ENCODE measurements at places on chromosomes 7 and 10.

- peak; percentile 93 for DNase-seq
These were observed 18.4 kb upstream of the PDGFA start for GRCh38 chr7:537911-538634.

DNA sequence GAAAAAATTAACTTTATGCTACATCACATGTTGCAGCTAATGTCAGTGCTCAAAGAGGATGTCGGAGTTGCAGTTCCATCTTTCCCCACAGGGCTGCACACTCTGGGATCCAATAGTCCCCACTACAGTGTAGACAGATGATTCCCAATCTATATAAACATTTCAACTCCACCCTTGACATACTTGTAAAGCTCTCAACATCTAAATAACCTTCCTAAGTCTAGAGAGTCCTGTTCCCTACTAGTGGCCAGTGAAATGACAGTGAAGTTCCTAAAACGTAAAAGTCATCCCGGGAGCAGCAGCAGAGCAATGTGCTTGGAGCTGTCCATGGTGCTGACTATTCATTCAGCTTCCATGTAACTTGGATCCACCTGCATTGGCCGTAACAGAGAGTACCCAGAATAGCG lies 145.1 kb downstream of the GRM8 start:
- DNase-seq, result peak; percentile 88

DNA sequence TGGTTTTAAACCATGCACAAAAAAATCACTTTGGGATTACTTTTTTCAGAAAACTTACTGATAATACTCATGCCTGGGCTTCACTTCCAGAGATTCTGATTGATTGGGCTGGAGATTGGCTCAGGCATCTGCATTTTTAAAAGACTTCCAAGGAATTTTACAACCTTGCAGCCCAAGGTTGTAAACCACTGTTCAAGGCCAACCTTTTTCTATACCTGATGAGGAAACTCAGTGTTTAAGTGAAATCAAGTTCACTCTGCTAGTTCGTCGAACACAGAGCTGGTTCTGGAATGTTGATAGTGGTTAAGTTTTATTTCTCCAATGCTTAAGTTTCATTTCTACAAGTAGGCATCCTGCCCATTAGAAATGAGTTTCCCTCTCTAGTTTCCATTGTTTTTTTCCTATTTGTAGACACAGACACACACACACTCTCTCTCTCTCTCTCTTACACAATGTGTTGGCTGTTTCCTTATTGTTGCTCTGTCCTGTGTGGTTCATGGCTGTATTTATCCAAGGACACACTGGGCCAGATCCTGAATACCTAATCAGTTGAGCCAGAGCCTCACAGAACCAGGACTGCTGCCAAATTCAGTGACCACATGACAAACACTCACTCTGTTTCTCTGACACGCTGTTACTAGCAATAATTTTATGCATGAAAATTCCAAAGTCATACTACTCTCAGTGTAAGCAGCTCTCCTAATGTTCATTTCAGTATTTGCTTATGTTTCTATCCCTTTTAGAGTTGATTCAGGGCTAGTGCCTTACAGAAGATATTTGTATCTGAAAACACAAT lies 3.7 kb upstream of the IFIT1B start:
- peak; percentile 92 for DNase-seq

DNA sequence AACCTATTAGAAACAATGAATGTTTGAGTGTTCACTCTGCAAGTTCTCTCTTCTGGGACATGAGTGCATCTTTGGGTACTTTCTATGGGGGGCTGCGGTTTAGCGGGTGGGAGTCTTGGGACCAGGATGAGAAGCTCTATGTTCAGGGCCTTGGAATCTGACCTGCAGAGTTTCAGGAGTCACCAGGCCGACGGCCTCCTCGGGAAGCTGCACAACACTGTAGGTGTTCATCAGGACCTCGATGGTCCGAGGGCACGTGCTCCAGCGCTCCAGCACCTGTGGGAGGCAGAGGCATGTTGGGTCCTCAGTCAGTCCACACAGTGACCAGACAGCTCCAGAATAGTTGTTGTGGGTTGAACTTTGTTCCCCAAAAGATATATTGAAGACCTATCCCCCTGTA lies 8.9 kb upstream of the GBX1 start:
- no peak for DNase-seq
